ENCODE measurements at places on chromosomes 6 and 20.
A peak's percentile ranks its signal among the peaks of the same experiment; 100 is the strongest.

- no peak for DNase-seq
Measured at GRCh38 chr20:19921284-19921793, 95.8 kb upstream of the NAA20 start.

DNA sequence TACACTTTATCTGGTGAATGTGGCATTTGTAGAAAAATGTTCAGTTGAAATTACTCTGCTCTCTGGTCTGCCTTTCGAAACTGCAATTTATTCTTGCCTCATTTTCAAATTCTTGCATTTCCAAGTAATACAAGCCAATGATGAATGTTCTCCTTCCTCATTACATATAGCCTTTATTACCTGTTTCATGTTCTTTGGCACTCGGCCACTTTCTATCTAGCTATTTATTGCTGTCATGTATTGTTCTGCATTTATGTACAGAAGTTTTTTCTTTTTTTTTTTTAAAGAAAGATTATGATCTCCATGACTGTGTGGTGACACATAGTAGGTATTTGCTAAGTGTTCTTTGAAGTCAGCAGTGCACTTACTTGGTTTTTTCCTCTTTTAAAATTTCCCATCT is 261.4 kb downstream of the ZFAND3 start:
- DNase-seq, result no peak

DNA sequence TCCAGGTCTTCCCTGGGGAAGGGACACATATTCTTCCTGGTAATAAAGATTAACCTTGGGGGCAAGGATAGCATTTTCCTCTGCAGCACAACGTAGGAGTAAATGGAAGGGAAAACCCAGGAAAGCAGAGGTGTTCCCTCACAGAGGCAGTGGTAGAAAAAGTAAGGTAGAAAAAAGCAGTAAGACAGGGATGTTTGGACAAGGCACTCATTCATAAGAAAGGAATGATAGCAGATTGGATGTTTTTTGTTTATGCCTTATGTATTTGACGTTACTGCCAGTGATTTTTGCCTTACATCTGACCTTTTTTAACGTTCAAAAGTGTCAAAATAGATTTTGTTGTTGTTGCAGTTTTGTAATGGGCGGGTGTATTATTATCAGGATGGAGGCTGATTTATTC is 395.0 kb downstream of the CDKAL1 start:
- DNase-seq, result no peak

GRCh38 chr20:17952692-17953684 is 15.6 kb downstream of the SNX5 start:
- no peak for DNase-seq

GRCh38 chr6:52983159-52983848 is 11.8 kb downstream of the GSTA4 start:
- DNase-seq, result no peak

DNA sequence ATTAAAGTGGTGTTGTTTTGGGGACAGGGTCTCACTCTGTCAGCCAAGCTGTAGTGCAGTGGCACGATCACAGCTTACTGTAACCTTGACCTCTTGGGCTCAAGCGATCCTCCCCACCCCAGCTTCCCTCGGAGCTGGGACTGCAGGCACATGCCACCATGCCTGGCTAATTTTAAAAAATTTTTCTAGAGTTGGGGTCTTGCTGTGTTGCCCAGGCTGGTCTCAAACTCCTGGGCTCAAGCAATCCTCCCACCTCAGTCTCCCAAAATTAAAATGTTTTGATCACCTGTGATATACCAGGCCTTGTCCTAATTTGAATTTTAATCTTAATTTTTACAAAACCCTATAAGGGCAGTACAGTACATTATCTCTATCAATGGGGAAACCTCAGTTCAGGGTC is 25.5 kb downstream of the ACOT13 start:
- no peak for DNase-seq

GRCh38 chr6:161922631-161923119 is 648.8 kb upstream of the AGPAT4 start:
- peak; percentile 39 for DNase-seq

GRCh38 chr6:34860776-34861175 is 27.1 kb downstream of the TAF11 start:
- DNase-seq, result no peak

- no peak for DNase-seq
Measured at GRCh38 chr6:90110971-90111370, 185.7 kb downstream of the BACH2 start.

- no peak for DNase-seq
Measured at GRCh38 chr20:17957505-17958363, 10.9 kb downstream of the SNX5 start.

DNA sequence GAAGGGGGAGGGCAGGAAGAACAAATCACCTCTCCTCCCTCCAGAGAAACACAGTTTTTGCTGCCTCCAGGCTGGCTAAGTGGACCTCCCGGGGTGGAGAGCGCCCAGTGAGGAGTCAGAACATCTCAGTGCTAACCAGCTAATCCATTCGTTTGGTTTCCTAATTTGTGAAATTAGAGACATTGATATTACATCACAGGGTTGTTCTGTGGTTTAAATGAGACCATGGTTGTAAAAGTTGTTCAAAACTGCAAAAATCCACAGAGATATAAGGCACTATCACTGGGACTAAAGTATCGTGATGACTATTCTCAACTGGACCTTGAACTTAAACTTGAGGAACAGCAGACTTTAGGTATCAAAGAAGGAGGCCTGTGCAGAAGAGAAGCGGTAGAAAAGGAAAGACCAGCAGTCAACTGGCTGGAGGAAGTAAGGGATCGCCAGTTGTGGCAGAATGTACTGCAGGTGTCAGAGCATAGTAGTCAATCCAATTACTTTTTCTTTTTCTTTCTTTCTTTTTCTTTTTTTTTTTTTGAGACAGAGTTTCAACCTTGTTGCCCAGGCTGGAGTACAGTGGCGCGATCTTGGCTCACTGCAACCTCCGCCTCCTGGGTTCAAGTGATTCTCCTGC is 33.9 kb downstream of the RIPOR2 start:
- no peak for DNase-seq

- no peak for DNase-seq
Measured at GRCh38 chr6:42099340-42100028, 42.9 kb downstream of the C6orf132 start.

- DNase-seq, result no peak
Measured at GRCh38 chr6:142756215-142756630, 188.8 kb downstream of the HIVEP2 start.

- no peak for DNase-seq
Measured at GRCh38 chr6:38187811-38188590, 368.5 kb downstream of the ZFAND3 start.

DNA sequence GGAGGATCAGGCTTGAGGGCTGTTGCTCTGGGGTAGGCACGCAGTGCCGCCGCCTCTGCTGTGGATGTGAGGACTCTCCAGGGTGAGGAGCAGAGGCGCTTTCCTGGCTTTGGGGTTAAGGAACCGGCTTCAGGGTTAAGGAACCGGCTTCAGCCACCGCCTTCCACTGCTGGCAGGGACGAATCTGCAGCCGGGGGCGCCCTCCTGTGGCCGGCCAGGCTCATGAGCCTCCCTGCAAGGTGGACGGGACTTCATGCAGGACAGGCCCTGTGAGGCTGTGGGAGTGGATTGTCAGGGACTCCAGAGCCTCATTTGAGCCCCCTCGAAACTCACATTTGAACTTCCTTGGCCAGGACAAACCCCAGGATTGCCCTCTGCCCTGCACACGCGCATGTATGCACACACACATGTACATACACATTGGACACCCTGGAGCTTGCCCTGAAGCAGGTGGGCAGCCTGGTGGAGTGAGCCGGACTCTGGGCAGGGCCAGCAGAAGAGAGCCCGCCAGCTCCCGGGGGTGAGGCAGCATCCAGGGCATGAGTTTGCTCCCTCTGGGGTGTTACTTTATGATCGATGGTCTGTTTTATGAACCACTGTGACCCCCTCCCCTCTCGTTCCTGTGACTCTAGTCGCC is 146.9 kb downstream of the PHACTR3 start:
- peak; percentile 89 for DNase-seq

DNA sequence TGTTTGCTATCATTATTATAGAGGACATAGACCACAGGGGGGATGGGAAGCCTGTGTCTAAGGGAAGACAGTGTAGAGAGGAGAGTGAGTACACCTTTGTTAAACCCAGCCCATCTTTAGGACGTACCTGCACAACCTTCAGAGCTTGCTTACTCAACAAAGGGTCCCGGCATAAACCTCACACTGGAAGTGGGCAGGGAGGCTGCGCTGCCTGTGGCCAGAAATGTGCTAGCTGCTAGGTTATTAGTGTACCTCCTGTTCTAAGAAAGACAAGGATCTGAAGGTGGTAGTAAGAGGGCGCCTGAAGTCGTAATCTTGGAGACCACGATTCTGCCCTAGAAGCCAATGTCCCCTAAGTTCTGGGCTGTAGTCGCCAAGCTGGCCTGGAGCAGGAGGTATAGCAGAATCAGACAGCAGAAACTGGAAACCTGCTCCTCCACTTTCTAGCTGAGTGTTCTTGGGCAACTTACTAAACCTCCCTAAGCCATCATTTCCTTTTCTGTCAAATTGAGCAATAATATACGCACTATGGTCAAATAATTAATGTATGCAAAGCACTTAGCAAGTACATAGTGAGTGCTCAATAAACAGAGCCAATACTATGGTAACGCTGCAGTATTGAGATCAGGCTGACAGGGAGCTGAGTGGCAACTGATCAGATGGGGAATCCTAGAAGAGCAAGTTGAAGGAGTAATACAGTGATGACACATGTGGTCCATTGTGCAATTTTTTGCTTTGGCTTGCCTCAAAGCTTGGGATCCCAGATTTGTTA is 16.8 kb upstream of the AKIRIN2 start:
- no peak for DNase-seq

- no peak for DNase-seq
Measured at GRCh38 chr6:143200167-143200770, 139.6 kb downstream of the AIG1 start.

GRCh38 chr20:12113468-12114371 is 196.0 kb downstream of the BTBD3 start:
- no peak for DNase-seq
